CD4-positive, alpha-beta T cell (primary cell): ENCODE measurements at places on chromosomes 2 and 18. TPM values are rescaled to one million over a fixed set of nuclear protein-coding genes. Genes with fewer than 3 reads are reported as not detected.

Gene LYPD1
- total RNA-seq: not detected

Gene EMX1
- total RNA-seq: not detected

DNA sequence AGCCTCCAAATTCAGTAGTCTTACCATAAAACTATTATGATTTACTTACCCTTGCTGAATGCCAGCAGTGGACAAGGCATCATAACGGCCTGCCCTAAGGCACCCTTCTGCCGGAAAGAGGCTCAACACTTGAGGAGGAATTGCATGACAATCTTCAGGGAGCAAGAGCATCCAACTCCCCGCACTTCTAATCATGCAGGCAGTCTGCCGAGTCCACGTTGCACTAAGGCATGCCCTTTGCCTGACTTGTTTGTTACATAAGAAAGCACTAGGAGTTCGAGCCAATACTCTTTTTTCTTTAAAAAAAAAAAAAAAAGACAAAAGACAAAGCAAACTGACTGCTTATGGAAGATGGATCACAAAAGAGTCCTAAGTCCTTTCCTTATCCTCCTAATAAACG lies 17.9 kb upstream of the SPTBN1 start:
- H3K27me3 ChIP-seq: peaks cover 4% of the 10 kb centered on the region
- no peaks in the 10 kb centered on the region for H3K36me3 ChIP-seq
- no peak for DNase-seq
- H3K27ac ChIP-seq: no peak overlapping the region
- no peaks in the 10 kb centered on the region for H3K4me1 ChIP-seq

DNA sequence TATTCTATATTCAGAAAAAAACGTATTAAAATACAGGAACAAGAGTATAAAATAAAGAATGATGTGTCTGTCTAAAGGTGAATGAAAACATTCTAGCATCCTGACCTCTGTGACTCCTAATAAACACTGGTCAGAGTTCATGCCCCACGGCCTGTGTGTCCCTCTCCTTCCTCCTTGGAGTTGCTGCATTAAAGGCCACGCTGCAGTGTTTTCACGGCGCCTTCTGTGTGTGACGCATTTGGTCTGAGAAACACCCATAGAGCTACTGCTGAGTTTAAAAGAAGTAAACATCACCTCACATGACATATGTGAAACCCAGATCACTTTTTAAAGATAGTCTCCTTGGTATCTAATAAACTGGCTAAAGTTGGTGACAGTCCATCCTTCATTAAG lies 90.5 kb downstream of the ITGB1BP1 start:
- no peak for DNase-seq
- no peaks in the 10 kb centered on the region for H3K36me3 ChIP-seq
- H3K4me1 ChIP-seq: peaks cover 2% of the 10 kb centered on the region

DNA sequence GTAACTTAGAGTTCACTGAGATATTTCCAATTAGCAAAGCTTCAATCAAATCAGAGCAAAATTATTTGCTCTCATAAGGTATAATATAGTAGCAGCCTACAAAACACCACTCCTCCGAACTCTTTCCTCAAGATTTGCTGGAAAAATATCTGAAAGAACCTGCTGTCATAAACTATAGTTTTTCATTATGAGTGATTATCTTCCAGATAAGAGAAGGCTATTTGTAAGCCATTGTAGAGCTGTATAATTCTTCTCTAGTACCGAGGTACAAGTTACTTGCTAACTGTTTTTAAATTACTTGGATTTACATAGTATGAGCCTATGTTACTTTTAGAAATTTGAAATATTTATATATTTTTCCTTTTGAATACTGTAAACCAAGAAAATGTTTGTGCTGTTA lies 2.1 kb downstream of the NDC80 start:
- no peaks in the 10 kb centered on the region for H3K36me3 ChIP-seq
- no peaks in the 10 kb centered on the region for H3K27me3 ChIP-seq
- peaks cover 27% of the 10 kb centered on the region for H3K4me1 ChIP-seq
- no peak overlapping the region for H3K4me3 ChIP-seq
- no peak for DNase-seq

GRCh38 chr18:26293982-26294381 lies 67.7 kb downstream of the TAF4B start:
- H3K27me3 ChIP-seq: no peaks in the 10 kb centered on the region
- peaks cover 3% of the 10 kb centered on the region for H3K36me3 ChIP-seq
- H3K27ac ChIP-seq: no peak overlapping the region
- no peak for DNase-seq
- H3K4me1 ChIP-seq: no peaks in the 10 kb centered on the region

DNA sequence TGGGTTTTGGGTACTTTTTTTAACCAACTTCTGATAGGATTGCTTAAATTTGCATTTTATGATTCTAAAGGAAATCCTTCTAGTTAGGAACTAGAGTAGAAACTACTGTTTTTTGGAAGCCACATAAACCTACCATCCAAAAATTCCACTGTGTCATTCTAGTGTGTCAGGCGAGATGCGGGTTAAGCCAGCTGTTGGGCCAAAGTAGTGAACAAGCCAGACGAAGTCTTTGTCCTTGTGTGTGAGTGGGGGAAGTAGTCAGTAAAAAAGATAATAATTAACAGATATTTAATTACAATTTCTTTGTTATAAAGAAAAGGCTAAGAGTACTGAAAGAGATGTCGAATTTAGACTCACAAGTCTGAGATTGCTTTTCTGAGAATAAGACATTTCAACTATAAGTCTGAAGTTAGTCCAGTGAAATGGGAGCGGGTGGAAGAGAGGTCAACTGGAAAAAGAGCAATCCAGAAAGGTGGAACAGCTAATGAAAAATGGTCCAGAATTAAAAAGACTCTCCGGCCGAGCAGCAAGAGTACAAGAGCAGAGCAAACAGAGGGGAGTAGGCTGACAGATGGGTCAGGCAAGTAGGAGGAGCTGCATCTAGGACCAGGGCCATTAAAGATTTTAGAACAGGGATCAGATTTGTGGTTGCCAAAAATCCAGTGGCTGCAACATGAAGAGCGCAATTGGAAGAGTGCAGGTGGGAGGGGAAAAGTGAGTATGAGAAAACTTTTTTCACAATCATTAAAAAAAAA lies 1.5 kb downstream of the EPB41L5 start:
- DNase-seq: no peak
- no peak overlapping the region for H3K27ac ChIP-seq
- no peak overlapping the region for H3K4me3 ChIP-seq
- no peaks in the 10 kb centered on the region for H3K36me3 ChIP-seq

DNA sequence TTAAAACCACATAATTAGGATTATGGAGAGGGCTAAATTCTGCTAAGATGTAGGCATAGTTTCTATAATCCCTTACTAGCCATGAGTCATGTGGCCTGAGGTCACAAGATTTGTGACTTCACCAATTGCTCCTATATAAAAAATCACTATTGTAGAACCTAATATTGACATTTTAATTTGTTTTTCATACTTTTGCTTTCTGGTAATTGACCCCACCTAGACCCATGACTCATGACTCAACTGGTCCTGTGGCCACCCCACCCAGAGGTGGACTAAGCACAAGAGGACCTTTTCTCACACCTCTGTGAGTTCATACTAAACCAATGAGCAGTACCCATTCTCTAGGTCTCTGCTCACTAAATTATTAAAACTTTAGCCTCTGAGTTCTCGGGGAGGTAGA lies 1567.5 kb upstream of the LRRTM1 start:
- H3K4me3 ChIP-seq: no peak overlapping the region
- H3K4me1 ChIP-seq: no peaks in the 10 kb centered on the region
- no peaks in the 10 kb centered on the region for H3K27me3 ChIP-seq
- H3K27ac ChIP-seq: no peak overlapping the region
- H3K36me3 ChIP-seq: no peaks in the 10 kb centered on the region

DNA sequence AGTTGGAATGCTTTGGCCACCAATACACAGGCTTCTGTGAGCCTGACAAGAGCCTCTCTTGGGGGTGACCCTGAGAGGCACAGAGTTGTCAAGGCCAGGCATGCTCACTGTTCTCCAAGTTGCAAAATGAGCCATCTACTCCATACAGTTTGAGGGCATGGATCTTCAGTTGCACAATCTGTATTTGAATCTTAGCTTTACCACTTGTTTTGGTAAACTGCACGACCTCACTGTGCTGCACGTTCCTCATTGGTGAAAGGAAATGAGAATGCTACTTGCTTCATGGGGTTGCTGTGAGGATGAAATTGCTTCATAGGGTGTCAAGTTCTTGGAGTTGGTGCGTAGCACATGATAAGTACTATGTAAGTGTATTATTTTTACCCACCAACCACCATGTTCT lies 12.0 kb upstream of the HAAO start:
- no peak overlapping the region for H3K27ac ChIP-seq
- no peak overlapping the region for H3K4me3 ChIP-seq

DNA sequence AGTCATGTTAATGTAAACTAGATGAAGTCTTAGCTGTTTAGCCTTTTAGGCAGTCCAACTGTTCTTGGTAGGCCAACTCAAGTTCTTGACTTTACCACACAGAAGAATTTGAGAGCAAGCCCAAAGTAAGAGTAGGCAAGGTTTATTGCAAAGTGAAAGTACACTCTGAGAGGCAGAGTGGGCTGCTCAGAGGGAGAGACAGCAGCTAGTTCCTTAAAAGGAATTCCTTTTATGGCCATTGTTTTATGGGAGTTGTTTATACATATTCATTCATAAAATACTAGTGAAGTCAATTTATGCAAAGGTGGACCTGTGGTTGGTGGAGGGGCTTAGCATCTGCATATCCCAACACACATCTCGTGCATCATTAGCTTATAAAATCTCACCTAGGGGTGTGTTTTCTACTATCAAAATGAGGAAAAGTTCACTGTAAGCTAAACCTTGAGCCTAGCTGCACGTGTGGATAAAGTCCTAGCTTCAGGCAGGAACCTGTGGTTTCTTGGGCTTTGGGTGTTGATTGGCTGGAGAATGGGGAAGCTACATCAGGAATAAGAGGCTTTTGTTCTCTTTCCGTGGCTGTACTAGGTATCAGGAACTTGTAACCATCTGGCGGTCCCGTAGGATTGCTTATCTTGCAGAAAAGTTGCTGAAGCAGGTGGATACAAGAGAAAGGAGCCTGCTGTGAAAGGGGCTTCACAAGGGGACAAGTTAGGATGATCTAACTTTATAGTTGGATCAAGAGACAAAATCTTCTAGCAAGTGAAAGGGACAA lies 110.4 kb upstream of the GULP1 start:
- no peak overlapping the region for H3K4me3 ChIP-seq
- DNase-seq: no peak
- no peak overlapping the region for H3K27ac ChIP-seq
- no peaks in the 10 kb centered on the region for H3K4me1 ChIP-seq

DNA sequence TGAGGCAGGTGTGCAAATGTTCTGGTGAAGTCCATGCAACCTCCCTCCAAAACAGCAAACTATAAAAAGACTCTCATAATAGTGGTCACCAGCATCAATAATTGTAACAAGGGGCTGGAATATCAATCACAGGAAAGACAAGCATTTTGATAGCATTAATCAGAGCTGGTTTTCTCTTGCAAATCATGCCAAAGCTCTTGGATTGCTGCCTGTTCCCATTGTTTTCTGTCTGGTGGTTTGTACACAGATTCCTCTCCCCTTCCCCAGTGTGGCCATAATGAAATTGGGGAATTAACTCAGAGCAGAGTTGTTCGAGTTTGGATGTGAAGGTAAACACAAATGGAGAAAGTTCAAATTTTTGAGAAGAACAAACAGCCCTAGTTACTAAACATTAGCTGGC lies 134.2 kb downstream of the CDCA7 start:
- H3K27me3 ChIP-seq: no peaks in the 10 kb centered on the region
- H3K4me1 ChIP-seq: no peaks in the 10 kb centered on the region
- no peaks in the 10 kb centered on the region for H3K36me3 ChIP-seq
- no peak overlapping the region for H3K4me3 ChIP-seq

GRCh38 chr2:18262601-18263000 lies 297.9 kb downstream of the RDH14 start:
- H3K36me3 ChIP-seq: no peaks in the 10 kb centered on the region
- no peak overlapping the region for H3K4me3 ChIP-seq
- no peak overlapping the region for H3K27ac ChIP-seq

- DNase-seq: no peak
- no peak overlapping the region for H3K27ac ChIP-seq
- H3K36me3 ChIP-seq: no peaks in the 10 kb centered on the region
- H3K27me3 ChIP-seq: no peaks in the 10 kb centered on the region
- H3K4me3 ChIP-seq: no peak overlapping the region
Observed at GRCh38 chr2:27506587-27506986, 9.9 kb downstream of the GCKR start.

GRCh38 chr2:132581991-132582738 lies 87.8 kb downstream of the LYPD1 start:
- H3K27ac ChIP-seq: no peak overlapping the region
- no peak overlapping the region for H3K4me3 ChIP-seq
- H3K4me1 ChIP-seq: no peaks in the 10 kb centered on the region
- H3K27me3 ChIP-seq: no peaks in the 10 kb centered on the region

DNA sequence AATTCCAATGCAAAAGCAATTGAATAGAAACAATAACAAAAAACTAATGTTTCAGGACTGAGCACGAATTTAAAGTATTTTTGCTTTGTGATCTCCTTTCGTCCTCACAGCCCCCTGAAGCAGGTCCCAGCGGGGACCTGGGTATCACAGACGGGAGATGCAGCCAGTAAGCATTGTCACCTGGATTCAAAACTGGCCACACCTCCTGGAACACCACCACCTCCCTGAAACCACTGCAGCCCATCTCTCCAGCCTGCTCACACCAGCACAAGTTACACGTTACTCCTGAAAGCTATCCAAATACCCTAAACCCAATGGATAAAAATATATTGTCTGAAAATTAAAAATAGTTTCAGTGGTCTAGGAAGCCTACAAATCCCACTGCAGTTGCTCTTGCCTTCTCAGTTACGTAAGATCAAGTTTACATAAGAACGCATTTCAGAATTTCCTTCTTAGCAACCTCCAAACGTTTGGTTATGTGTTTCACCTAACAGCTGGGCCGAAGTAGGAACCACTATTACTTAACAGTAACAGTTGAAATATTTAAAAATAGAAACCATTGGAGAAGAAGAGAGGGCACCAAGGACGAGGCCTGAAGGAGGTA lies 178.0 kb downstream of the HDAC4 start:
- H3K4me1 ChIP-seq: peaks cover 61% of the 10 kb centered on the region
- peaks cover 4% of the 10 kb centered on the region for H3K36me3 ChIP-seq
- no peak overlapping the region for H3K4me3 ChIP-seq
- no peaks in the 10 kb centered on the region for H3K27me3 ChIP-seq
- no peak overlapping the region for H3K27ac ChIP-seq

DNA sequence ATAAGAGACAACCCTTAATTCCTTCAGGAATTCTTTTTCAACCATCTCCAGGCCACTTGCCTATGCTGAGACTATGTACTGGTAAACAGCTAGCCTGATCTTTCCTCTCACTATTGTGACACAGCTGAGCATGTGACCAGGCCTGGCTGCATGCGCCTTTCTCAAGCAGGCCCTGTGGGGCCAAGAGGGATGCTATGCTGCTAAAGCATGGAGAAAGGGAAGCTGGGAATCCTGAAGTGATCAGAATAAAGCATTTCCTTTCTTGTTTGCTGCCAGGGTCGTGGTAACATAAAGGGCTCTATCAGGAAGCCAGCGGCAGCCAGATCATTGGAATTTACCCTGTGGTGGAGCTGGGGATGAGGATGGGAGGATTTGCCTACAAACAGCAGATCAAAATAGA lies 29.8 kb upstream of the LCLAT1 start:
- DNase-seq: no peak
- H3K4me3 ChIP-seq: no peak overlapping the region
- peaks cover 14% of the 10 kb centered on the region for H3K4me1 ChIP-seq
